Activated naive CD4-positive, alpha-beta T cell treated with anti-CD3 and anti-CD28 coated beads, Interleukin-2, amount 50 U/mL, for 72 hours (primary cell): ENCODE measurements at places on chromosomes 1 and 21. TPM values are rescaled to one million over a fixed set of nuclear protein-coding genes. Genes with fewer than 3 reads are reported as not detected.
A peak's percentile ranks its signal among the peaks of the same experiment; 100 is the strongest.

DNA sequence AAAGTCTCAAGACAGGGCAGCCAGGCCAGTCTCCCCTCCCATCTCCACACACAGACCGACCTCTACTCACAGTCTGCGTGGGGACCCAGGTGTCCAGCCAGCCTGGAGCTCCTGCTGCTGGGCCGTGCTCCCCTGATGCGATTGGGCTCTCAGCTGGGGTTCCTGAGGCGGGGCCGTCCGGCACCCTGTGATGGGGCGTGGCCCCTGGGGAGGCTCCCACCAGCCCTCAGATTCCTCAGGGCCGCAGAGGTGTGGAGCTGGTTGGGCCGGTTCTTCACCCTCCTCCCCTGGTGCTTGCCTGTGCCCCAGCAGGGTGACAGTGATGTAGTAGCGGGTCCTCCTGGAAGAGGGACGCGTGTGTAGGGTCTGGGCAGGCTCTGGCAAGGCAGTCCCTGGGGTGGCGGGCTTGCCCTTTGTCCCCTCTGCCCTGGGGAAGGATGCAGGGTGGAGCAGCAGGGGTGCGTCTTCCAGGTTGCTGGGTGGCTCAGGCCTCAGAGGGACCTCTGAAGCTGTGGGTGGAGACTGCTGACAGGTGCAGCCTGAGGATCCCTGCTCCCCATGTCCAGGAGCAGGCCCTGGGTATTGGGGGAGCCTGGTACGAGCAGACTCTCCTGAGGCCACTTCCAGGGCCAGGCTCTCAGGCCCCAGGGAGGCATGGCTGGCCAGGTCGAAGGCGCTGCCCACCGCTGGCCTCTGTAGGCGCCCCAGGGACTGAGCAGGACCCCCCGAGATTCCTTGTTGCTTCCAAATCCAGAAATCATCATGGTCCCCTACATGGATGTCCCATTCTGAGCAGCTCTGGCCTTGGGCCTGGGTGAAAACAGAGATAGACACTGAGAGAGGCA is at the start of gene CRYBG2:
TSS of gene CRYBG2 (minus strand) at position 155 of the 845 bp plus-strand sequence. CDS start 7,473 bp downstream, outside the sequence.
- no peak for DNase-seq

GRCh38 chr1:93567255-93567918 is 114.2 kb downstream of the BCAR3 start:
- no peak for DNase-seq

SYPL2 gene
- total RNA-seq: 0.09 TPM

DNA sequence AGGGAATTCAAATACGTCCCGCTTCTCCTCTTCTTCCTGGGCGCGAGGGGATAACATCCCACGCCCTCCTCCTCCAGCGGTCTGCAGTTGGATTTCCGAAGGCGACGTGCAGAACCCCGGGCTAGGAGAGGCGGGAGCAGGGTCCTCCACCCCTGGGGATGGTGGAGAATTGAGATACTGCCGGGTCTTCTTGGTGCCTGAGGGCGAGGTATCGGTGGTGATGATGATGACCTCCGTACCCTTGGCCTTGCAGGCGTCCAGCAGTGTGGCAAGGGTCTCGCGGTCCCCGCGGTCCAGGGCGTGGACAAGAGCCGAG is 3.2 kb upstream of the LIX1L start:
- DNase-seq: no peak

GRCh38 chr1:11237356-11237755 is 25.0 kb downstream of the MTOR start:
- no peak for DNase-seq

DNA sequence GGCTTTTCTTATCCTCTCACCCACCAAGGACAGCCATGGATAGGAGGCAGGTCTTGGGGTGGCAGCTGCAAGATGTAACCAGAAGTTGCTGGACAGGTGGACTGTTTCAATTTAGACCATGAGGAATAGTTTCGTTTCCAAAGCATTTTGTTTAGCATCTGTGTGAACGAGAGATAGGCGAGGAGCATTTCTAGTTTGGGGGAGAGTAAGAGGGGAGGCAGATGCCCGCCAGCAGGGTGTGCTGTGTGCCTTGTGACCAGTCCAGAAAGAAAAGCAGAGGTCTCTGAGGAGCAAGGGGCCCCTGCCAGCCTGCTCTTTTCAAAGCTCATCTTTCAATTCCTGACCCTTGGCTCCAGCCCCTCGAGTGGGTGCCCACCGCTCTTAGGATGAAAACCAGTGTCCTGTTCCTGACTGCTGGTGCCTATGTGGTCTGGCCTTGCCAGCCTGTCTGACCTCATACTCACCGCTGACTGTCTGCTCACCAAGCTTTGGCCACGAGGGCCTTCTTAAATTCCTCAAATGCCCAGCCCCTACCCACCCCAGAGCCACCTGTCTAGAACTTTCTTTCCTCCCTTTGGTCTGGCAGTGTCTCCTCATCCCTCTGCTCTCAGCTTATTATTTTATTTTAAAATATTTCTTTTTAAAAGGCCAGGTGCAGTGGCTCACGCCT is 8.5 kb downstream of the SERINC2 start:
- no peak for DNase-seq

- peak; percentile 47 for DNase-seq
Observed at GRCh38 chr1:3903141-3904005, 3.3 kb upstream of the C1orf174 start.

GRCh38 chr1:169526120-169526832 is 40.5 kb upstream of the SLC19A2 start:
- no peak for DNase-seq

- no peak for DNase-seq
Observed at GRCh38 chr1:238499021-238499420, 608.3 kb upstream of the ZP4 start.

RHD gene
- not detected for total RNA-seq

GRCh38 chr1:5969168-5969567 is 23.1 kb downstream of the NPHP4 start:
- DNase-seq: no peak

DNA sequence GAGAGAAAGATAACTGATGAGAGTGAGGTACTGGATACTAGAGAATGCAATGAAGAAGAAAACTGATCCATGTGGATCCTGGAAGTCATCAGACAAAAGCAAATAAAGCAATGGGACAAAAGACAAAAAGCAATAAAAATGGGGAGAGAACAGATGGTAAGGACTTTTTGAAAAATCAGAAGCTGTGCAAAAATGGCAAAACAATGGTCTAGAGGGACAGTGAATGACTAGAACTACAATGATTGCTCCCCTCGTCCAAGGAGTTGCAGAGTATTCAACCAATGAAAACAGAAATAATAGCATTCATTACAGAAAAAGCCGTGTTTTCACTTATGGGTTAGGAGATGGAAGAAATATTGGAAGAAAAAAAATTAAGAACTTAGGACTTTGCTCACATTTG is 18.5 kb downstream of the LUZP1 start:
- DNase-seq: no peak

GRCh38 chr1:193540511-193540910 is 354.1 kb upstream of the B3GALT2 start:
- DNase-seq: no peak

DNA sequence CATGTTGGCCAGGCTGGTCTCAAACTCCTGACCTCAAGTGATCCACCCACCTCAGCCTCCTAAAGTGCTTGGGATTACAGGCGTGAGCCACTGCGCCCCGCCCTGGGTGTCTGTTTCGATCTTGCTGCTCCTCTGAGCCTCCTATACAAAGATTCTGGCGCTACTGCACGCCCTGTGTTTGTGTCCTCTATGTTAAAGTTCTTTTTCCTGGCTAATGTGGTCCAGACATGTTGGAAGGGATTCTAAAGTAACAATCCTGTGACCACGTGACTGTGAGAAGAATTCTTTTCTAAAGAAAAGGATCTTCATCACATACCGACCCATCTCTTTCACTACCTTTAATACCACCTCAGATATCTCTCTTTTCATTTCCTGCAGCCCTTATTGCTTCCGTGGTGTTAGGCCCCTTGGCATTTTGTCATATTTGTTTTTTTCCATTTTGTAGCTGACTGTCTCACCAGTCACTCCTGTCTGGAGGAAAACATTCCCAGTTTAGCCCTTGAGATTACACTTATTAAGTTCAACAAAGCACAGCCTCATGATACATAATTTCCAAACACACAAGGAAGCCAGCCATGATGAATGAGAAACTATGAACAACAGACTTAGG is 27.2 kb upstream of the ENO1 start:
- DNase-seq: no peak

DNA sequence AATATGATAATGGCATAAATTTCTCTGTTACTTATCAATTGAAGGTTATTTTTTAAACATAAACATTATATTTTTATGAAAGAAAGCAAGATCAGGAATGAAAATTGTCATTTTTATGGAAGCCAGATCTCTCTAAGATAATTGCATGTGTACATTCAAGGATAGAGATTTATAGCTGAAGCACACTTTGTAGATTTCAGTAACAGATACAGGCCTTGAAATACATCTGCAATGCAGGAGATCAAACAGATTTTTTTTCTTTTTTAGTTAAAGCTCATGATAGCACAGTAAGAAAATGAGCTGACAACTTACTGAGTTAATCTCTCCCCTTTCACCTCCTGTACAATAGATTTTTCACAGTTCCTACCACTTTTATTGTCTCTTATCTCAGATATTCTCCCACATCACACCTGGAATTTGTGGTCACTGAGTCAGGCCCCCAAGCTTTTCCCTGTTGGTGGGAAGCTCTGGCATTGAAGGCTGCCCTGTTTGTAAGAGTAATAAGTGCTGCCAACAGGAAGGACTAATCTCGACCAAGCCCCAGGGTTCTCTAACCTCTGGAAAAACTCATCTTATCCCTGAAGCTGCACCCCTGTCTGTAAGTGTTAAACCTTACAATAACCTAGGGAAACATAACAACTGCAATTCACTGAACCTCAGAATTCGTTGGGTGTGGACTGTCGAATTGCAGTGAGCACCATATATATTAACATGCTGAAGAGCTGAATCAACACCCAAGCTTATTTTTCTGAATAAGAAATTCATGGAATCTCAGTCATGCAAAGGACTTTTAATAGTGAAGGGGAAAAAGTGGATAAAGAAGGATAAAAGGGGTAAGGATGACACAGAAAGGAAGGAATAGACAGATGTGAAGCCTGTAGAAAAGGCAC is 599.0 kb downstream of the LMO4 start:
- DNase-seq: no peak
